ENCODE measurements at places on chromosomes 3 and 15. TPM values are rescaled to one million over a fixed set of nuclear protein-coding genes. Genes with fewer than 3 reads are reported as not detected.
A peak's percentile ranks its signal among the peaks of the same experiment; 100 is the strongest.

Gene TMC3
- total RNA-seq: not detected

Gene ARNT2
- 9.8 TPM for total RNA-seq

Gene PRR20G
- not detected for total RNA-seq

Gene LNP1
- total RNA-seq: 3.1 TPM

Gene CIB2
- total RNA-seq: 3.1 TPM

Gene SLC6A20
- total RNA-seq: not detected

Gene IRAK2
- total RNA-seq: 6.6 TPM

Gene NR1I2
- total RNA-seq: under 0.01 TPM

Gene FILIP1L
- total RNA-seq: 71.4 TPM

Gene SLC51B
- total RNA-seq: 0.51 TPM

DNA sequence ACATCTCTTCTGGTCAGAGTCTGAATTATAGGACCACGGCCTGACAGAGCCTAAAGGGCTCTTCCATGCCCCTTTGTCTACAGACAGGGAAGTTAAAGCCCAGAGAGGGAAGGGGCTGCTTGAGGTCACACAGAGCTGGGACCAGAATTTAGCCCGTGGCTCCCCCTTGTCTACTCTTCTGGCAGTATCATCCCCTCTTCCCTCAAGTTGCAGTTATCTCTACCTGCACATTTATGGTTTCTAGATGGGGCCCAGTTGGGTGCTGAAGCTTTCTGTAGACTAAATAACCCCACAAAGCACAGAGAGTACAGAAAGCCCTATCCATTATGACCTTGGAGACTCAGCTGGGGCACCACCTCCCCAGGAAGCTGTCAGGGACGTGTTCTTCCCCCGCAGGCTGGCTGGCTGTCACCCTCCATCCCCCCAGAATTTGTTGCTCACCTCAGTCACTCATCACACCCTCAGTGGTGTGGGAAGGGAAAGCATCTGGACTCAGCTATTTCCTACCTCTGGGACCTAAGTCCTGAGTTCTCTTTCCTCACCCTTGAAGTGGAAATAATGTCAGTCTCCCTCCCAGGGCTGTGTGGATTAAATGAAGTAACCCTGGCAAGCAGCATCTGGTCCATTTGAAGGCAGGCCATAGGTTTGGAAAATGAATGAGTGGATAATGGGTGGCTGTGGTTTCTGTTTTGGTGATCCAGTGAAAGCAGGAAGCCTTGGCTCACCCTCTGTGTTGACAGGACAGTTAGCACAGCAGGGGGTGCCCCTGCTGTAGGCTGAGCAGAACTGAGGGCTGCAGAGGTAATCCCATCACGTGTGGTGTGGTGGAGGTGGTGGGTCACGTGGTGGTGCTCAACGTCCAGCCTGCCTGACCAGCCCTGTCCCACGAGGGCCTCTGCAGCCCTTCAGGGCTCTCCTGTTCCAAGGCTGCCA, 16.3 kb downstream of the ACOX2 start:
- no peak for DNase-seq

GRCh38 chr15:63896336-63897115, 62.8 kb upstream of the HERC1 start:
- peak; percentile 62 for DNase-seq

GRCh38 chr3:127124120-127124519, 68.8 kb upstream of the PRR23E start:
- peak; percentile 8 for DNase-seq

DNA sequence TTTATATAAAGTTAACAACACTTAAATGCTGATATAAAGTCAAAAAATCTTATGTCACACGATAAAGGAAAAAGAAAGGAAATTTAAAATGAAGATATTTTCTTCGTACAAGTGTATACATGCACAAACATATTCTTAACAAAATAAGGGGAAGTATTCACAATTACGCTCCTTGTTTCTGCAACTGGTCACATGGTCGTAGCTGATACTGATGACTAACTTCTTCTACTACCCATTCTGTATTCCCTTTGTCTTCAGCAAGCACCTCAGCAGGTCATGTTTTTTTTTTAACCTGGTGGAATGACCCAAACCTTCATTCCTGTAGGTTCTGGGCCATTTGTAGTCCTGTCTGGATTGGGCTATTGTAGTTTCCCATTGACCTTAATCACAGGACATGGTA, 30.0 kb upstream of the CMTM8 start:
- DNase-seq: no peak

- DNase-seq: no peak
These were observed 81.4 kb upstream of the PXYLP1 start for GRCh38 chr3:141150081-141150830.

- DNase-seq: no peak
These were observed 21.6 kb downstream of the FANCD2 start for GRCh38 chr3:10047876-10048275.

GRCh38 chr3:150251187-150252062, 156.7 kb upstream of the TSC22D2 start:
- peak; percentile 90 for DNase-seq

- DNase-seq: peak; percentile 37
These were observed 465.6 kb upstream of the TPRG1 start for GRCh38 chr3:188706176-188706575.

DNA sequence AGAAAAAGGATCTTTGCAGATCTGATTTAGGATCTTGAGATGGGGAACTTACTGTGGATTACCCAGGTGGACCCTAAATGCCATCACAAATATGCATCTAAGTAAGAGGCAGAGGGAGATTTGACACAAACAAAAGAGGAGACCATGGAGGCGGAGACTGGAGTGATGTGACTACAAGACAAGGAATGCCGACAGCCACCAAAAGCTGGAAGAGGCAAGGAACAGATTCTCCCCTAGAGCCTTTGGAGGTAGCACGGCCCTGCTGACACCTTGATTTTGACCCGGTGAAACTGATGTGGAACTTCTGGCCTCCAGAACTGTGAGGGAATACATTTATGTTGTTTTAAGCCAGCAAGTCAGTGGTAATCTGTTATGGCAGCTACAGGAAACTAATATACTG, 44.0 kb downstream of the GASK1A start:
- DNase-seq: no peak

GRCh38 chr15:84595660-84596059, 5.1 kb upstream of the ZSCAN2 start:
- no peak for DNase-seq

DNA sequence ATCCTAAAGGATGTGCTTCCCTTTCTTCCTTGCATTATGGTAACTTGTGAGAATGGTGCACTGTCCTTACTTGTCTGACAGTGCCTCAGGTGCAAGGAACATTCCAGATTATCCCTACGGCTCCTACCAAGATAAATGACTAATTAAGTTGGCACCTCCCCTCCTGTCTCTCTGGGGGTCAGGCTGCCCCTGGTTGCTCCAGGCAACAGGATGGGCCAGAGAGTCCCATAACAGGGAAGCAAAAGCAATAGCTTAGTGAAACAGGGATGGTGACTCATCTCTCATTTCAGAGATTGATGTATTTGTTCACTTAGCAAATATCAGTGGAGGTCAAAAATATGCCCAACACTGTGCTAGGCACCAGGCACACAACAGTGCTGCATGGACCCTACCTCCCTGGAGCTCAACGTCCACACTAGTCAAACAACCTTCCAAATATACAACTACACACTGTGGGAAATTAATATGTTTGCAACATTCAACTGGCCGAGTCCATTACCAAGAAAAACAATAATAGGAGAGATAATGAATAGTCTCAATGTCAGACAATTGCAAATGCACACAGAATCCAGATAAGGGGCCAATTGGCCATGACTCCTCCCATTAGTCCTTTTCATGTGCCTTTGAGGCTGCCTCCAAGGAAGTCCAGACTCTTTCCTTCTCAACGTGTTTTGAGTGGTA, 249.0 kb downstream of the TLE3 start:
- DNase-seq: peak; percentile 26

DNA sequence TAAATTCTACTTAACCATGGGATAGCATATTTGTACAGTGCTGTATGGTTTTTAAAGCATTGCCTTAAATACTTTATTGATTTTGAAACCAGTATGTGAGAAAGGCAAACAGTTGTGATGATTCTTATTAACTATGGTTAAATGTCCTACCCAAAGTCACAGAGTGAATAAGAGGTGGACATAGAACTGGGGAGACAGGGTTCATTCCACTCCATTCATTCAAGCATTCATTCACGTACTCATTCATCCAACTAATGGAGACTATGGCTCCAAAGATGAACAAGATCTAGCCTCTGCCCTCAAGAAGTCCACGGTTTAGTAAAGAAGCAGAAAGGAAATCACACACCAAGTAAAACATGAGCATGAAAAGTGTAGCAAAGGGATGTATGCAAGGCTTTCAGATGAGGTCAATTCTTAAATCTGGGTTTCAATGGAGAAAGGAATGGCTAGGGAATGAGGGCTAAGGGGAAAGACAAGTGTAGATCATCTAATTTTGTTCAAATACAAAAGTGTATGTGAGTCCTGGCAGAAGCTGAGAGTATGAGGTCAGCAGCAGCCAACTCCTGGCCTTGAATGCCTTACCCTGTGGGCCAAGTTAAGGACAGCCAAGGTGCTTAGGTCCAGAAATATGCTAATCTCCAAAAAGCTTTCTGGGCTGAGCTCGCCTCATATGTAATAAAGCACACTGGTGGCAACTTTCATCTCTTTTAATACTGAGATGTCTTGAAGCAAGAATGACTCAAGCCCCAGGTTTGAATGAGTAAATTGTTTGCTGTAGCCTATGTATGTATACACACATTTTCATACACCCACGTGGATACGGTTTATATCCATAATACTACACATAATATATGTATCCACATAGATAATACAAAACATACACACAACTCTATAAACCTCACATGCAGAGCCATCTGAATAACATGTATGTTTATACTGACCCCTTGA, 4.3 kb downstream of the TNIK start:
- no peak for DNase-seq

GRCh38 chr3:108897883-108898282, 55.8 kb downstream of the GUCA1C start:
- DNase-seq: no peak

DNA sequence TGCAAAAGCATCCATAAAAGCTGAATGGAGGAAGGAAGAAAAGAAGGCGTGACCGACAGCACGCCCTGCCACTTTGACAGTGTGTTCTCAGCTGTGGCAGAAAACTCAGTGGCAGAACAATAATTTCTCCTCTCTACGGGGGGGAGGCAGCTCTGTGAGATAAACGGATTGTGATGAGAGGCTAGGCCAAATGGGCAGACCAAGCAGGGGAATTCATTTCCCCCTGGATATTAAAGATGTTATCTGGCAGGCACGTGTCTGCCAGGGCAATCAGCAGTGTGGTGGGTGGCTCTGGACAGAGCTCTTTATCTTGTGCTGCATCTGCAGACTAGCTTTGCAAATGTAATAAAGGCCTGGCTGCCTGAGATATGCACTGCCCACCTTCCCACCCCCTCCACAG, 1.9 kb upstream of the RMDN3 start:
- no peak for DNase-seq

Measured in fibroblast of lung (primary cell).